ENCODE measurements at places on chromosomes 3 and 15. TPM values are rescaled to one million over a fixed set of nuclear protein-coding genes. Genes with fewer than 3 reads are reported as not detected.

DNA sequence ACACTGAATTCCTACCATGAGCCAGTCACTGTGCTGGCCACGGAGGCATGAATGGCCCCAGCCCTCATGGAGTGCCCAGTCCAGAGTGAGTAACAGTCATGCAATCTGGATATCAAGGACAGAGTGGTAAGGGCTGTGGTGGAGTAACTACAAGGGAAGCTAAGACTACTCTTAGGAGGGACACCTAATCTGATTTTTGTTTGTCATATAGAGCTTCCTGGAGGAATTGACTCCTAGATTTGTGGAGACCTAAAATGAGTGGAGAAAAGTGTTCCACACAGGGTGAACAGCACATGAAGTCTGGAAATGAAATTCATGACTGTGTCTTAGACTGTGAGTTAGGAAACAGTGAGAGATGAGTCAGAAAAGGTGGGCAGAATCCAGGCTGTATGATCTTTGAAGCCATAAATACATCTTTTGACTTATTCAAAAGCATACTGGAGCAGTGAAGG, 219.9 kb downstream of the NFKBIZ start:
- no peak overlapping the region for H3K4me3 ChIP-seq
- no peaks in the 10 kb centered on the region for H3K4me1 ChIP-seq
- H3K36me3 ChIP-seq = no peaks in the 10 kb centered on the region
- H3K27ac ChIP-seq = no peak overlapping the region

SELENOS gene
- 55.9 TPM for total RNA-seq

DNA sequence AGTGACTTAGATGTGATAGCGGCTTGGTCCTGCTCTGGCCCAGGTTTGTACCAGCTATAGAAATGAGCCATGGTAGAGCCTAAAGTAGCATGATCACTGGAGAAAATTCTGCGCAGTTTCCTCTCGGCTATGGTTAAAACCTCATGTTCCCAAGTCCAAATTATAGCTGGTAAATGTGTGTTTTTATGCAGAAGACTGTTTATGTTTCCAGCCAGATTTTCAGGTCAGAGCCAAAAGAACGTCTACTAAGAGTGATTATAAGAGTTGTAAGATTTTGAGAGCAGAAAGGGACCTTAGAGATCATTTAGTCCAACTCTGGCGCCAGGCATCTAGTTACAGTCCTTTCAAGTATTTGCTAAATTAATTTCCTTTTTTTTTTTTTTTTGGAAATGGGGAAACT, 333.7 kb downstream of the LPP start:
- no peaks in the 10 kb centered on the region for H3K36me3 ChIP-seq
- H3K27ac ChIP-seq = no peak overlapping the region
- no peak overlapping the region for H3K4me3 ChIP-seq
- DNase-seq = no peak
- no peaks in the 10 kb centered on the region for H3K4me1 ChIP-seq

STRIT1 gene
- not detected for total RNA-seq

- no peaks in the 10 kb centered on the region for H3K4me1 ChIP-seq
- DNase-seq = no peak
- no peak overlapping the region for H3K4me3 ChIP-seq
- no peaks in the 10 kb centered on the region for H3K36me3 ChIP-seq
Measured at GRCh38 chr3:143255739-143256138, 136.2 kb downstream of the CHST2 start.

SNURF gene
- 14.3 TPM for total RNA-seq

DNA sequence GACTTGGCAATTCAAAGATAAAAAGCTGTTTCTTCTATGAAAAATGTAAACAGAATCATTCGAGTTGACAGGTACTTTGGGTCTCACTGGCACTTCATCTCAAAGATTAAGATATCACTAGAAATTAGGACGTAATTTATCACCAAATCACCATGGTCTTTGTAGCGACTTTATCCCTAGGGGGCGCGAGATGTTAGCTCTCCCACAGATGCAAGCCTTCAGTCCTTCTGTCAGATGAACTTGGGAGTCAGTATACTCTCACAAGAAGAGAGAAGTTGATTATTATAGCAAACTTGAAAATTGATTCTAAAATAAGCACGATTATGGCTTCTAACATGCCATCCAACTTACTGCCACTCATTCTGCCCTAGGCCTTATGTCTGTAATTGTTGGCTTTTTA, 150.3 kb downstream of the ALCAM start:
- H3K4me3 ChIP-seq = no peak overlapping the region
- H3K4me1 ChIP-seq = no peaks in the 10 kb centered on the region
- no peak for DNase-seq
- H3K36me3 ChIP-seq = no peaks in the 10 kb centered on the region

GRCh38 chr15:33710748-33711147, 257.5 kb upstream of the CHRM5 start:
- no peaks in the 10 kb centered on the region for H3K27me3 ChIP-seq
- no peak overlapping the region for H3K4me3 ChIP-seq
- no peak overlapping the region for H3K27ac ChIP-seq
- H3K36me3 ChIP-seq = no peaks in the 10 kb centered on the region
- H3K4me1 ChIP-seq = no peaks in the 10 kb centered on the region

GRCh38 chr15:28911310-28911931, 25.6 kb downstream of the APBA2 start:
- no peak overlapping the region for H3K4me3 ChIP-seq
- no peaks in the 10 kb centered on the region for H3K27me3 ChIP-seq
- peak; percentile 37 for DNase-seq
- no peaks in the 10 kb centered on the region for H3K4me1 ChIP-seq
- H3K27ac ChIP-seq = no peak overlapping the region

DNA sequence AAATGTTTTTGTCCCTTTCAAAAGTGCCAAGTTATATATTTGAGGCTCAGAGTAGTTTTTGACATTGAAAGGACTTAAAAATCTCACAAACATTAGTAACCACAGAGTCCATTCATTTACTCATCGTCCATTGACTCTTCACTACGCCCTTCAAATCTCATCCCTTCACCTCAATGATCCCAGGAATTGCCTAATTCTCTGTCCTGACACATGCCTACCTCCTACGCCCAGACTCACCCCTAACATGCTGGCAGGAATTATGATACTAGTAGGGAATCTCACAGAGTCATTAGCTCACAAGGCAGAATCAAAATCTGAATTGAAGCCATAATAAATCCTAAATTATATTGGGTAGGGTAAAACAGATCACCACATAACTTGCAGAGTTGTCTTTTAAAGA, 410.1 kb downstream of the RAP2B start:
- no peak overlapping the region for H3K4me3 ChIP-seq
- H3K4me1 ChIP-seq = no peaks in the 10 kb centered on the region
- no peak overlapping the region for H3K27ac ChIP-seq
- H3K27me3 ChIP-seq = no peaks in the 10 kb centered on the region
- H3K36me3 ChIP-seq = no peaks in the 10 kb centered on the region

DNA sequence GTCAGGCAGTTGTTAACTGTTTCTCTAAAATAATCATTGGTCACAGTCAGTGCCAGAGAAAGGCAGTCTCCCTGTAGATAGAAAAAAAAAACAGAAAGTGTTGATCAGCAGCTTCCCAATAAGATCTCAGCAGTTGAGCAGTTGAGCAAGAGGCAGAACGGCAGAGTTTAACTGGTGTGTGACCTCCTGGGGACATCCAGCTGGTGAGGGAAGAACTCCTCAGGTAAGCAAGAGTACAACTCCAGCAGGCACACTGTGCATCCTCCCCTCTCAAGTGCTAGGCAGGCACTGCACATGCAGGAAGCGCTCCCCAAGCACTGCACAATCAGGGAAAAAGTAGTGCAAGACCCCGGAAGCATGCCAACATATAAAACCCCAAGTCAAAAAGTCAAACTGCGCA, 1287.2 kb downstream of the NSUN3 start:
- no peak overlapping the region for H3K27ac ChIP-seq
- H3K27me3 ChIP-seq = no peaks in the 10 kb centered on the region
- H3K4me3 ChIP-seq = no peak overlapping the region
- DNase-seq = no peak

DAZL gene
- total RNA-seq = not detected

DNA sequence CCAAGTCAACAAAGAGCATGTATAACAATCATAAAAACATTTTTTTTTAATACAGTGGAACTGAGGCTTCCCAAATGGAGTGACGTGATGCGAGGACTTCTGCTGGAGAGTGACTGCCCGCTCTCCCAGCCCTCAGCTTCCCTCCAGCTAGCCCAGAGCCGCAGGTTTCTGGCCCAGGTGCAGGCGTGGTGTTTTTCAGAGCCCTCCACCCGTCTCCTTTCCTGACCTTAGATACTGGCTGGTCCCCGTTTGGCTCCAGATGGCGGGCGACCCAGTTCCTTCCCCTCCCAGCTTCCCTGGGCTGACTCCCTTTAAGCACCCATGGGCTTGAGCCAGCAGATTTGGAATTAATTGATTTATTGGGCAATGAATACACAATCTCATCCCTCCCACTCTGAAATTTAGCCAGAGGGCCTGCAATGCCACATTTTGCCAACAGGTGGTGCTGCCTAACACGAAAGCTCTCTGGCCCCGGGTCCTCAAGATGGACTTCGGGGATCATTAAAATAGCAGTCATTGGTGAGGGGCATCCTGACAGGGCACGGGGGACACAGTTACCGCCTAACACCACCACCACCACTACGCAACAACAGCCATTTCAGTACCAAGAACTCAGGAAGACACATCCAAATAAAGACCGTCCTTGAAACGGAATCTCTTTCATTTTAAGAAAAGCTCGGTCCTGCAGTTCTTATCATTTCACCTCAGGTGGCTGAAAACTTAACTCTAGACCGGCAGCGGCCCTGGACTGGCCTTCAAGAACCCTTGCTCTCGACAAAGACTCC, 47.5 kb upstream of the MUC4 start:
- no peak overlapping the region for H3K27ac ChIP-seq
- H3K4me3 ChIP-seq = no peak overlapping the region
- H3K4me1 ChIP-seq = peaks cover 4% of the 10 kb centered on the region
- peaks cover 8% of the 10 kb centered on the region for H3K36me3 ChIP-seq
- DNase-seq = peak; percentile 87
- no peaks in the 10 kb centered on the region for H3K27me3 ChIP-seq

- no peak for DNase-seq
- H3K4me1 ChIP-seq = peaks cover 48% of the 10 kb centered on the region
- peaks cover 56% of the 10 kb centered on the region for H3K27me3 ChIP-seq
- no peak overlapping the region for H3K27ac ChIP-seq
Measured at GRCh38 chr3:61565569-61565968, 4.2 kb downstream of the PTPRG start.

DNA sequence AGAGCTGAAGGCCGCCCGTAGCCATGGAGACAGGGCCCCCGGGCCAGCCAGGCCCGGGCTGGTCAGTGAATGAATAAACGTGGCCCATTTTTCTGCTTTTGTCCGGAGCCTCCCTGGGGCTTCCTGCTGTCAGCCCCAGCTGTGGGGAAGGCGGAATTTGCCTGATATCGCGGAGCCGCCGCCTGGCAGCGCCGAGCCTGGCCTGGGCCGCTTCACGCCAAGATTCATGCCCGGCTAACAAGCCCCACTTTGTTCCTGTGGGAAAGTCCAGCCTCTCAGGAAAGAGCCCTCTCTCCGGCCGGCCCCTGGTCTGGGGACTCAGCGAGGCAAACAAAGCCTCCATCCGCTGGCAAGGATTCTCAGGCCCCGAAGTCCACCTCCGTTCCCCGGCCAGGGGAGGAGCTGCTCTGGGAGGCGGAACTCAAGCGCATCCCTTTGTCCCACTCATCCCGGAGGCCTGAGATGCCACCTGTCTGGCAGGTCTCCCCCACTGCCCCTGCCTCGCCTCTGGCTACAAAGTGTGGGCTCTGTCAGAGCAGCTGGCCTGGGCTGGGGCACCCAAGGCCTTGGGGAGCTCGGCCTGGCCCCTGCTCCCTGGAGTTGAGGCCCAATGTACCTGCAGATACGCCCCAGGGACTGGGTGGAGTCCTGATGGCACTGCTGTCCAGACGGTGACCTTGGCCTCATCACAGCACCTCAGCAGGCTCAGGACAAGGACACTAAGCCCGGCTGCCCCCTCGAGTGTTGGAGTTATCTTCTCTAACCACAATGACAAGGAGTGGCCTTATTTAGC, 51.6 kb upstream of the SLC6A11 start:
- H3K27ac ChIP-seq = no peak overlapping the region
- no peak for DNase-seq
- H3K4me3 ChIP-seq = no peak overlapping the region
- no peaks in the 10 kb centered on the region for H3K4me1 ChIP-seq
- H3K27me3 ChIP-seq = no peaks in the 10 kb centered on the region
- no peaks in the 10 kb centered on the region for H3K36me3 ChIP-seq

DNA sequence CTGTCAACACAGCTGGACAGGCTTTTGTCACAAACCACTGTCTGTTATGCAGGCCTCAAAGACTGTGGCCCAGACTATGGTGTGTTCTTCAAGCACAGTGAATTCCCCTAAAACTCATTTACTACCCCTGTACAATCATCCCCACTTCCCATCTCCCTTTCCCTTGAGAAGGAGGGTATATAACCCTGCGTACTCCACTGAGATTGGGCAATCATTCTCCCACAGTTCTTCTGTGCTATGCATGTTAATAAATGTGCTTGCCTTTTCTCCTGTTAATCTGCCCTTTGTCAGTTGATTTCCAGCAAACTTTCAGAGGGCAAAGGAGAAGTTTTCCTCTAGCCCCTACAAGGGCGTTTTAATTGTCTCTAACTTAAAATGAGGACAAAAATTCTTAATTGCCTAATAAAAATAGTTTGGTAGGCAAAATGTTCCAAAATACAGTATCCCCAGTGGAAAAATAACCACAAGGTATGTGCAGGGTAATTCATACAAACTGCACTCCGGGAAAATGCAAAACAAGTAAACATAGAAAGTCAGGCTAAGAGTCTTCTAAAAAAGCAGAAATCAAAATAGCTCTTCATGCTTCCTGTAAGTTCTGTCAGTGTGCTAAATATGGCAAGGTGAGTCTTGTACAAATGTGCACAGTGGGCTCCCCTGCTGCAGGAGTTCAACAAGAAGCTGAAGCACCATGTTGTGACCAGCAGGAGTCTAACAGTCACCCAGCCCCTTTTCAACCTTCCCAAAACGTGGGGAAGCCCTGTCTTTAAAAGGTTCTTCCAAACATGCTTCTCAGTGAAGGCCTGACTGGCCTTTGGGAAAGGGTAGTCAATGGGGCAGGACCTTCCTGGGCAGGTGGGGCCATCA, 10.2 kb downstream of the ATP10A start:
- no peaks in the 10 kb centered on the region for H3K27me3 ChIP-seq
- peaks cover 7% of the 10 kb centered on the region for H3K4me1 ChIP-seq
- no peak for DNase-seq
- no peak overlapping the region for H3K4me3 ChIP-seq

ZBED2 gene
- total RNA-seq = not detected

CFAP91 gene
- total RNA-seq = 48.4 TPM
